ENCODE measurements at places on chromosomes 1 and 21.

DNA sequence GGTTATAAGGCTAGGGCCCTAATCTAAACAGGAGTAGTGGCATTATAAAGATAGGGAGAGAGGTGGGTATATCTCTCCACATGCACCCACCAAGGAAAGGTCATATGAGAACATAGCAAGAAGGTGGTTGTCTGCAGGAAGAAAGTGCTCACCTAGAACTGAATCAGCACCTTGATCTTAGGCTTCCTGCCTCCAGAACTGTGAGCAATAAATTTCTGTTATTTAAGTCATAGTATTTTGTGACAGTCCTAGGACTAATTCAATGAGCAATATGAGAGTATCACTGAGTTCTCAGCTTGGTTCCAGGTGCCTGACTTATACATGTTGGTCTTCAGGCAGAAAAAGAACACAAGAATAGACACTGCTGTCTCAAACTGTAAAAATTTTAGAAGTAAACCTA lies 51.8 kb downstream of the MRPL39 start:
- DNase-seq, result no peak

GRCh38 chr1:168330285-168330684 lies 49.6 kb downstream of the TBX19 start:
- no peak for DNase-seq

- peak; percentile 40 for DNase-seq
Observed at GRCh38 chr1:15016526-15016925, 137.0 kb upstream of the TMEM51 start.

DNA sequence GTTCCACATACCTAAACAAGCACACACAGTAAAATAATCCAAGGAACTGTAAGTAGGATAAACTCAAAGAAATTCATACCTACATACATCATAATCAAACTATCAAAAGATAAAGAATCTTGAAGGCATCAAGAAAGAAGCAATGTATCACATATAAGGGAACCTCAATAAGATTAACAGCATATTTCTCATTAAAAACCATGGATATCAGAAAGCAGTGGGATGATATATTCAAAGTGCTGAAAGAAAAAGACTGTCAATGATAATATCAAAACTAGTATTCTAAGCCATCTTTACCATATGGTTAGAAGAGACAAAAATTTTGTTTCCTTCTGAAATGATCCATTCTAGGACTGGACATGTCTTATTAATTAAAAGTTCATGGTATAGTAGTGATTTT lies 37.1 kb upstream of the ADAM30 start:
- no peak for DNase-seq

DNA sequence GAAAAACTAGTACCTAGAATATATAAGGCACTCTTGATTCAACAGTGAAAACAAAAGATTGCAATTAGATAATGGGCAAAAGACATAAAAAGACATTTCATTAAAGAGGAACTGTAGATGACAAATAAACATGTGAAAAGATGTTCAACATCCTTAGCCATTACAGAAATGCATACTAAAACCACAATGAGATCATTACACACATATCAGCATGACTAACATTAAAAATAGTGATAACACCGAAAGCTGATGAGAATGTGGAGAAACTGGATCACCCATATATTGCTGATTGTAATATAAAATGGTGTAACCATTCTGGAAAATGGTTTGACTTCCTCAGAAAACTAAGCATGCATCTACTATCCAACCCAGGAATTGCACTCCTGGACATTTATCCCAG lies 340.3 kb downstream of the SEC16B start:
- no peak for DNase-seq

GRCh38 chr1:30916296-30916695 lies 7.7 kb upstream of the SDC3 start:
- DNase-seq, result peak; percentile 4

DNA sequence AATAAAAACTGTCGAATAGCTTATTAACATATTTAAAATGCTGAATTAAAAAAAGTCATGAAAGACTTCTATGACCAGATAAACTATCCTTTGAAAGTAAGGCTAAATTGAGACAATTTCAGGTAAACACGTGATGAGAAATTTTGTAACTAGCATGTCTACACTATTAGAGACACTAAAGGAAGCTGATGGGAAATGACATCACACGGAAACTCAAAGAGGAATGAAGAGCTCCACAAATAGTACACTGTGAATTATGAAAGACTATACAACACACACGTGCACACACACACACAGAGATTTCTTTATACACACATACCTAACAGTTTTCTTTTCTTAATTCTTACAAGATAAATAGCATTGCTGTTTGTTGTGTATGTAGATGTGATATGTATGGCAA lies 70.9 kb upstream of the PLA2G4A start:
- DNase-seq, result no peak

GRCh38 chr1:206455289-206455665 lies 15.0 kb upstream of the IKBKE start:
- DNase-seq, result no peak

DNA sequence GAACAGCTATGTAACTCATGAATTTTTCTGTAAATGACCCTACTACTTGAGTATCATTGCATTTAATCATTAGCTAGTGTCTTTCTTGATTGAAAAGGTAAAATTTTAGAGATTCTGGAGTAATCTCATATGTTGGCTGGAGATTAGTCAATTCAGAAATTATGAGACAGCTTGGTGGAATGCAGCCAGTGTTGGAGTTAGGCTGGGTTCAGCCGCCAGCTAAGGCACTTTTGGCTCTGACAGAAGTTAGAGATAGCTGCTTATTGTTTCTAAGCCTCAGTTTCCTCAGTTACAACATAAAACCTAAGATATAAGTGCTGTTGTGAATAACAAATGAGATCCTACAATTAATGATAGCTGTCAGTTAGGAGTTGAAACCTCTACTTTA lies 49.4 kb downstream of the TBCE start:
- DNase-seq, result no peak

GRCh38 chr1:206929524-206929923 lies 7.8 kb upstream of the FCMR start:
- DNase-seq, result no peak

DNA sequence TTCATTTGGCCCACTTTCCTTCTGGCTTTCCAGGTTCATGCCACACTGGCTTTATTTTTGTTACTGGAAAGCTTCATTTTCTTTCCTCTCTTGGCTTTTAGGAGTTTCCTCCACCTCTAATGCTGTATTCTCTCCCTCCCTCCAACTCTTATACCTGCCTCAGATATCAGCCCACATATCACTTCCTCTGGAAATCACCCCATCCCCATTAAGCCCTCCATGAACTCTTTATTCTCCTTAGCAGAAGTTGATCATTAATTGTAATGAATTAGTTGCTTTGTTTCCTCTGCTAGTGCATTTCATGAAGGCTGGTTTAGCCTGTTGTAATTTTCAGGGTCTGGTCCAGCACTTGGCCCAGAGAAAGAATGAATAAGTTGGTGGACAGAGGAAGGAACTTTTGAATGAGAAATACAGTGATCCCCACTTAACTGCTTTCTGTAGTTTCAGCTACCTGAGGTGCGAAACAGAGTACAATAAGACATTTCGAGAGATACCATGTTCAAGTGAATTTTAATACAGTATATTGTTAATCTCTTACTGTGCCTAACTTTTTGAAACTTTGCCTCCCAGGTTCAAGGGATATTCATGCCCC lies 1.7 kb downstream of the SOAT1 start:
- no peak for DNase-seq

DNA sequence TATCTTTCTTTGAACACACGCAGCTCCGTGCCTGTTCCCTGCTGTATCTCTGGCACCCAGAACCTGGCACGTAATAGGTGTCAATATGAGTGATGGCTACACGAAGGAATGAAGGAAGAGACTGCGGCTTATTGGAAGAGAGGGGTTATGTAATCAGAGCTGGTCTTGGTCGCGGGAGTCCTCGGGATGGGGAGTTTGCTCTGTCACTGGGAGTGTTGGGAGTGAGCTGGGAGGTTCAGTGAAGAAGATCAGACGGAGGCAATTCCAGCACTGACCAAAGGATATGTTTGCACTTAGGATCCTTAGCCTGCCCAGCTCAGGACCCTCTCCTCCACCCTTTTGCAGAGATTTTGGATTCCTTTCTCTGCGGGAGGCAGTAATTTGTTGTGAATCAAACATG lies 709.1 kb downstream of the PTPRU start:
- no peak for DNase-seq

GRCh38 chr1:236365999-236366570 lies 28.0 kb upstream of the EDARADD start:
- no peak for DNase-seq

GRCh38 chr1:81358151-81358550 lies 442.6 kb upstream of the ADGRL2 start:
- no peak for DNase-seq

DNA sequence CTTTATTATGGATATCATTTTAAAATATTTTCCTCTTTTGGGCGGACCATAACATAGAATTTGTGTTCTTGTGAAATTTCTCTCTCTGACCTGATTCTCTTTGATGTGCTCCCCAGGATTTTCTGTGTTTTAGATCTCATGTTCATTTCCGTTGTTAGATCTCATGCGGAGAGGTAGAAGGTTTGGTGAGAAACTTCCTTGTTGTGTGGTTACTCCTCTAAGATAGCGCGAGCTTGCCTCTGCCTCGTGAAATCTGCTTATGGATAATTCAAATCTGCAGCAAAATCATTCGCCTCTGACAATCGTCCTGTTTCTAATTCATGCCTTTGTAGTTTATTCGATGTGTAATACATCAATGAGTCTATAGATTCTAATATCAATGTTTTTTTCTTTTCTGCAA lies 580.4 kb downstream of the USP25 start:
- no peak for DNase-seq

DNA sequence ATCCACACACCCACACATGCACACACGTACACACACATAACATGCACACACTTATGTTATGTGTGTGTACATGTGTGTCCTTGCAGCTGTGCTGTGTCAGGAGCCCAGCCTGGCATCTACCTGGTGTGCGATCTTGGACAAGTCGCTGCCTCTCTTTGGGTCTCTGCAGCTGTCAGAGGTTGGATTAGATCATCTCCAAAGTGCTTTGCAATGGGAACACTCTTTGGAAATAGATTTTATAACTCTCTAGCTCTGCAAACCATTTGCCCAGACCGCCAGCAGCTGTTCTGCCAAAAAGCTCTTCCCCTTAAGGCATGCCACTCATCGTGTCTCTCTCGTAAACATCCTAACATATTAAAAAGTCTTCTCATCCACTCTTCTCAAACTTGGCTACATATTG lies 4.7 kb downstream of the PKP1 start:
- DNase-seq, result no peak

DNA sequence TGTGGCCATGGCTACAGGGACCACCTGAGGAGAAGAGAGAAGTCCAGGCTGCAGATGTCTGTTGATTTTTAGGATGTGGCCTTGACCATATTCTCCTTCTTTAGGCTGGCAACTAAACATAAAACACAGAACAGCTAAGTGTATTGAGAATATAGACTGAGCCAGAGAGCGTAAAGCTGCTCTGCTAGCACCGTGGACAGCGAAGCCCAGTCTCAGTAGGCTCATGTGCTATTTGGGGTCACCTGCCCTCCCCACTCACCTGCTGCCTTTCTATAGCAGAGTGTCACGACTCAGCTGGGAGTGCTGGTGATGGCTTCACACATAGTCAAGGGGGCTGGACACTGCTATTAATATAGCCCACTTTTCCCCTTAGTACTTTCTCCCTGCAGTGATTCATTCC lies 278.5 kb downstream of the KCNH1 start:
- DNase-seq, result no peak

DNA sequence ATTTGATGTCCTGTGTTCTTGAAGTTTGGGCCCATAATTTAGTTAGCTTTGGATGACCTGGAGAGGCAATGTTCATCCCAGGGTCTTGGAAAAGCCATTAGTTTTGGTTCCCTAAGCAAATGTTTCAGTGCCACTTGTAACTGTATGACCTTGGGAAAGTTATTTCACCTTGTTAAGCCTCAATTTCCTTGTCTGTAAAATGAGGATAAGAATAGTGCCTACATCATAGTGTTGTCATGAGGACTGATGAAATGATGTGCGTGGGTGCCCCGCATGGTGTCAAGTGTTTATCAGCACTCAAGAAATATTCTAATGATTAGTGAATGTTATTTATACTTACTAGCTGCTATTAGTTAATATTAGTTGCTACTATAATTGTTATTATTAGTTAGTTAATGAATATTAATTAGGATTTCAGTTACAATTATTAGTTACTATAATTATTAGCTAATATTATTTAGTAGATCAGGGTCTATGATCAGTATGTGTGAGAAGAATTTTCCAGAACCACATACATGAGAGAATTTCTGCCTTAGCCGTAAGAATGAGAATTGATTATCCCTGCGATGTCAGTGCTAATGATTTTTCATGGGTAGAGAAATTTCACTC lies 1.9 kb downstream of the SH3BGR start:
- DNase-seq, result no peak

GRCh38 chr1:14768582-14769304 lies 170.3 kb downstream of the KAZN start:
- DNase-seq, result no peak

DNA sequence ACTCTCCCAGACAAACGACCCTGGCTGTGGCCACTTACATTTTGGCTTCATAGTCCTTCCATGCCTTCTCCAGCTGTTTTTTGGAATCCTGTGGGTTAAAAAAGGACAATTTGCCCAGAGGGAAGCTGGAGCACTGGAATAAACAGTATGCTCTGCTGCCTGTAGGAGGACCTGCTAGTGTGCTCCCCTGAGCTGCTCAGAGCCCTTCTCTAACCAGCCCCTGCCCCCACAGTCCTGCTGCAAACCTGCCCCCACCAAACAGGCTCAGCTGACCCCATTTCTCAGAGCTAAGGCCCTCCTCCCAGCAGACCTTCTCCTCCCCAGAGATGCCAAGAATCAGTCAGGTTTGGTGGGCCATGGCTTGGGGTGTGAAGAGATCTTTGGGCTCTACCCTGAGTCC lies 26.9 kb upstream of the TCEA3 start:
- no peak for DNase-seq

DNA sequence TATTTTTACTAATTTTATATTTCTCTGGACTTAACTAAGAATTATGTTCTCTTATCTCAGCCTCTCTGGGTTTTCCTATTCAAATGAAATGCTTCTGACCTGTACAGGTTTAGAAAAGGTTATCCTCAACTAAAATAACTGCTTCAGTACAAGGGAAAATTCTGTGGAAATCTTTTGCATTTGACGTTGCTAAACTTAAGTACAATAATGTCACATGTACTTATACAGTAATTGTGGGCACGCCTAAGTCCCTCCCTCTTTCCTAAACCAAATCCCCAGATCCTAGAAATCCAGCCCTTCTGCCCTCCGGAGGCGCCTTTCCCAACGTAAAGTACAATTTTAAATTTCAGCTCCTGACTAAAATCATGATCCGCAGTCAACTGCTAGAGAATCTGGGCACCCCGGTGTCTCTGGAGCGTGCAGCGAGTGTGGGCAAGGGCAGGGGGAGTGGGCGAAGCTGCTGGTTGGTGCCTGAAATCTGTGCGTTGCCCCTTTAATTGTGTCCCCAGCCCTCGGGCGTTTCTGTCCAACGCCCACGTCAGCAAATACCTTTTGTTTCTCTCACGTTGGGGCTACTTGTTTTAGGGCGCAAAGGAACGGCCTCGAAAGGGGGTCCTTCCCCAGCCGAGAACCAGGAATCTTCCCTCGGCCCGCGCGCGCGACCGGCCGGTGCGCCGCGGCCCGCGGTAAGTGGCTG lies at the start of gene ZBTB8A:
TSS of gene ZBTB8A (plus strand) at position 541 of the 697 bp plus-strand sequence. CDS start 53,505 bp downstream, outside the sequence.
- DNase-seq, result peak; percentile 45
